ENCODE measurements at places on chromosomes 4 and X.
A peak's percentile ranks its signal among the peaks of the same experiment; 100 is the strongest.

GRCh38 chrX:80812176-80812575 is 2.5 kb upstream of the BRWD3 start:
- peak; percentile 18 for DNase-seq

- DNase-seq, result no peak
These were observed 48.1 kb upstream of the ARHGEF6 start for GRCh38 chrX:136828830-136829229.

DNA sequence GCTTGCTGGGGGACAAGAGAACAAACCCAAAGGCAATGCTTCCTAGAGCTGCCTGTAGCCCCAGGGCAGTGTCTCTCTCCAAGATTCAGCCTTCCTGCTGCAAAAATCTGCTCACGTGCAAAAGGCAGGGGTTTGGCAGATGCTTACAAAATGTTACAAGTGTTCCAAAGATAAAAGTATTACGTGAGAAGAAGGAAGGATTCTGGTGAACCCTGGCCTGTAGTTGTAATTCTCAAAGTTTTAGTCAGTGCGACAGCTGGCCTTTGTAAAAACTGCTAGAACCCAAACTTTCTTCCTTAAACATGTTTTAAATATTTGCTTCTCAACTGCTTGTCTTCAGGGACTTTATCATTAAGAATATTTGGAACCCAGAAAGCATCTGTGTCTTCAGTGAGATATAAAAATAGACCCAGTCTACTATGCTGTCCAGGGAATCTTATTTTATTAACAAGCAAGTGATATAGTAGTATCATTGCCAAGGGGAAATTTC is 232.3 kb downstream of the FRMPD4 start:
- no peak for DNase-seq

GRCh38 chr4:73452953-73453700 is 17.1 kb downstream of the AFP start:
- DNase-seq, result no peak

DNA sequence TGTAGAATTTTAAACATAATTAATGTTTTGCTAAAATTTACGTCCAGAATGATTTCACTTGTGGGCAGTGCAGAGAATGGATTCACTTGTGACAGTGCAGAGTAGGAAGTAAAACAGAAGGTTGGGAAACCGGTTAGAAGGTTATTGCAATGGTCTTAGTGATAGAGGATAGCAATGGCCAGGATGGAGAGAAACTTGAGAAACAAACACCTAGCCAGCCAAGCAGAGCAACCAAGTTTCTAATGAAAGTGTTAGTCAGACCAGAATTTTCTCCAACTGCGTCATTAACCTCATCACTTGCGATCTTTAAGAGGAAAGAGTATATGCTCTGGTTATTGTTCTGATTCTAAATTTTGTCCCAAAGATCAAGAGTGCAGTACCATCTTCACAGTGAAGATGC is 50.0 kb upstream of the TBC1D9 start:
- no peak for DNase-seq

DNA sequence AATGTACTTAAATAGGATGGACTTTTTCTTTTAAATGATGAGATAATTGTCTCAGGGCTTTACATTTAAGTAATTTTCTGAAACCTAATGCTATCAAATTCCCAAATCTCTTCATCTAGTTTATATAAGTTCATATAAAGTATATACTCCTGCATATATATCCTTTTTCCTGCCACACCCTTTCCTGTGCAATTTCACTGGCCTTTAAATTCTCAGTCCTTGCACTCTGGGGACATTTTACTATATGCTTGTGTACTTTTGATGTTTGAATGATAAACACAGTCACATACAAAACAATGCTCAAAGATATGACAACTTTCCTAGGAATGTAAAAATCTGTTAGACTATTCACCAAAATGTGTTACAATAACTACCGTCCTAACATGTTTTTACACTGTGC is 60.1 kb downstream of the NDST4 start:
- DNase-seq, result no peak

- no peak for DNase-seq
These were observed 6.5 kb downstream of the CXXC4 start for GRCh38 chr4:104488151-104488550.

GRCh38 chr4:168433571-168433970 is 46.7 kb downstream of the DDX60L start:
- no peak for DNase-seq

DNA sequence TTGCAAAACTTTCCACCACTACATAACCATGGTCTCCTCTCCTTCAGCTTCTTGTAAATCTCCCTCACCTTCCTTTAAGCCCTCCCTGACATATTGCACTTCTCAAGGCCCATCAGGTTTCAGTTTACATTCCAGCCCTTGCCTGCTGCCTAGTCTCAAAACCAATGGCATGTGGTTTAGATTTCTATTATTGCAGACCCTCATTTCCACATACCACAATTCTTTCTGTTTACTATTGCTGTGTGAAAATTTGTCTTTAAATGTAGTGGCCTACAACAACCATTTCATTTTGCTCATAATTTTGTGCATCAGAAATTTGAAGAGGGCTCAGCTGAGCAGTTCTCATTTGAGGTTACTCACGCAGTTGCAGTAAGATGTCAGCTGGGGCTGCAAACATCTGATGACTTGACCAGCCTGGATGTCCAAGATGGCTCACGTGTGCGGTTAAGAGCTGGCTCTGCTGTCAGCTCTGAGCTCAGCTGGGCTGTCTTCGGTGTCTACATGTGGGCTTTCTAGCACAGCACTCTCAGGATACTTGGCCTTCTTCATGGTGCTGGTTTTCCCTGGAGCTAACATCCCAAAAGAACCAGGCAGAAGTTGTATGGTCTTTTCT is 29.9 kb upstream of the SOD3 start:
- no peak for DNase-seq

DNA sequence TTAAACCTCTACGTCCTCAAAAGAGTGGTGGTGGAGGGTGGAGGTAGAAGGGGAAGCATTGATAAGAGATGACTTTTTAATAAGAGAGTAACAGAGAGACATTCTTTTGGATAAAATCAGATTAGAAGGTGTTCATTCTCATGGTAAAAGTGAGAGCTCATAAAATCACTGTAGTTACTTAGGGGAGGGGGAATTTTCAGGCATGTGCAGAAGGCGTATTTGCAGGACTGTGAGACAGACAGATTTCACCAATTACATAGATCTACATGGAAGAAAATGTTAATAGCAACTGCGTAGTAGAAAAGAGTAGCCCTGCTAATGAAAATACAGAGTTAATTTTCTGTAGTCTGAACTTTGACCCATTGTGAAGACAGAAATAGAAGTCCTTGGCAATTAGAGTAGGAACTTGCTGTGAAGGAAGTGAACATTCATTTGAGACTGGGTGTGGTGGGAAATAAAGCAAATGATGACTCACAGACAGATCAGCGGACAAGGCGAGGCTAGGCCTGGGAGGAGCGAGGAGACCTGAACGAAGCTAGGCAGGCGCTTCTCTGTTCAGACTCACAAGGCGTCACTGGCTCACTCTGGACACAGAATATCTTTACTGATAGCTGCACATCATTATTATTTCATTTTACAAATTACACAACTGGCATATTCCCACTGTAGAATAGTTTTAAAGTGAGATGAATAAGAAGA is 57.2 kb upstream of the FAM9C start:
- peak; percentile 50 for DNase-seq

- no peak for DNase-seq
These were observed 235.2 kb upstream of the ANKRD50 start for GRCh38 chr4:124947622-124948265.

- DNase-seq, result no peak
These were observed 10.3 kb downstream of the STAP1 start for GRCh38 chr4:67568820-67569219.

DNA sequence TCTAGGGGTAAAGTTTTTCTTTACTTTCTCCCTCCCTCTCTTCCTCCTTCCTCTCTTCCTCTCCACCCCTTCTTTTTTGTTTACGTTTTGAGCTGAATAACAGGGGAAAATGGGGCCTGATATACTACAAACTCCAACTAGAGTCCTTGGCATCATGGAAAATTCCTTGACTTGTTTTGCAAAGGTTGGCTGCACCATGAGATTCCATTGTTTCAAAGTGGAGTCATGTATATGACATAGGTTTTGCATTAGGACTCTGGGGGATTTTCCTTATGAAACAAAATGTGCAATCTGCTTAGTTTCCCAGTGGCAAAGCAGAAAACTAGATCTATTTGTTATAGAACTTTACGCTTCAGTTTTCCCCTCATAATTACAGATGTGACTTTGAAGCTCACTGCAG is 233.5 kb upstream of the PGRMC2 start:
- no peak for DNase-seq

Measured in stimulated activated CD4-positive, alpha-beta T cell treated with anti-CD3 and anti-CD28 coated beads, Interleukin-1b, Interleukin-23, amount 100 ng/mL, for 48 hours (primary cell).